ENCODE measurements at places on chromosomes 1 and 21.

- DNase-seq, result no peak
These were observed 15.6 kb upstream of the CSF1 start for GRCh38 chr1:109894823-109895719.

DNA sequence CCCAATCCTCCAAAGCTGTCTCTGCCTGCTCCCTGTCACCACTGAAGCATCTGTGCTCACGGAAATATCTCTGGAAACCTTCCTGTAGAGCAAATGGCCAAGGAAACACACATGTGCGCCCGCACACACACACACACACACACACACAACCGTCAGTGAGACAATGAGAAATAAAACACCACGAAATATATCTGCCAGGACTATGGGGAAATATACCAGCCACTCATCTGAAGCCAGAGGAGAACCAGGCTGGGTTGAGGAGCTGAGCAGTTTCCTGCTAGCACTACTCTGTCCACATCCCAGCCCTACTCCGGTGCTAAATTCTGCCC, 25.1 kb upstream of the PLXNA2 start:
- no peak for DNase-seq

GRCh38 chr1:156848461-156849150, 10.3 kb downstream of the INSRR start:
- DNase-seq, result peak; percentile 45

DNA sequence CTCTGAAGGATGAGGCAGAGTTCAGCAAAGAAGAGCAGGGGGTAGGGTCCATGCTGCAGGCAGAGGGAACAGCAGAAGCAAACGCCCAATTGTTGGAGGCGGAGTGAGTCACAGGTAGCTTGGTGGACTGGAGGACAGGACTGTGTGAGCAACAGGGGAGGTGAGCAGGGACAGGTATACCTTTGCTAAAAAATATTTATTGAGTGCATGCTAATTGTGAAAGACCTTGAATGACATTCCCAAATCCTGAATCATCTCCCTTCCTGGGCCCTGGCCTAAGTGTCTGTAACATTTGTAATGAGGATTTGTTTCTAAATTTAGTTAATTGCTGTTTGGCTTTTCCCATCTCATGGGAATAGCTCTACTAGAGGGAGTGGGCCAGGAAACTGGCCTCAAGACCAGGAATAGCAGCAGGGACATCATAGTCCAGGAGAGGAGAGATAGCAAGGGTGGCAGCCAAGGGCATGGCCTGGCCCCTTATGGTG, 123.7 kb downstream of the FOXD2 start:
- no peak for DNase-seq

GRCh38 chr1:9852410-9853248, 28.9 kb upstream of the CLSTN1 start:
- DNase-seq, result no peak

- no peak for DNase-seq
These were observed 30.2 kb upstream of the CA6 start for GRCh38 chr1:8915446-8915845.

- no peak for DNase-seq
These were observed 243.8 kb downstream of the ADGRL2 start for GRCh38 chr1:82044536-82044935.

DNA sequence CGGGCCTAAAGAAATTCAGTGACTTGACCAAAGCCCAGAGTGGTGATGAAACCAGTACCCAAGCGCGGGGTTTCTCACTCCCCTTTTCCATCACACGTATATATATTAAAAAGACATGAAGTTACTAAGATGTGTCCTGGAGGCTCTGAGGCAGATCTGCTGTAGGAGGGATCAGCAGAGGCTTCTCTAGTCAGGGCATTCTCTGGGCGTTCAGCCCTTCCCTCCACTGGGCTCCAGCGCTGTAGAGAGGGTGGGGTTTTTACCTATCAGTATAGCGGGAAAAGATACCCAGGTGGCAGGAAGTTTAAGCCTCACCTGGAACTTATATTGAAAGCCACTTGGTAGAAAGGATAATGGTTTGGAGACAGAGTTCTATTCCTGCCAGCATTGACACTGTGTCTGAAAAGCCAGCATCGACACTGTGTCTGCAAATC, 862 bp upstream of the PLEKHO1 start:
- DNase-seq, result no peak

GRCh38 chr1:36101546-36101945, 12.9 kb downstream of the ADPRS start:
- no peak for DNase-seq

GRCh38 chr1:238558746-238559145, 668.0 kb upstream of the ZP4 start:
- DNase-seq, result no peak

DNA sequence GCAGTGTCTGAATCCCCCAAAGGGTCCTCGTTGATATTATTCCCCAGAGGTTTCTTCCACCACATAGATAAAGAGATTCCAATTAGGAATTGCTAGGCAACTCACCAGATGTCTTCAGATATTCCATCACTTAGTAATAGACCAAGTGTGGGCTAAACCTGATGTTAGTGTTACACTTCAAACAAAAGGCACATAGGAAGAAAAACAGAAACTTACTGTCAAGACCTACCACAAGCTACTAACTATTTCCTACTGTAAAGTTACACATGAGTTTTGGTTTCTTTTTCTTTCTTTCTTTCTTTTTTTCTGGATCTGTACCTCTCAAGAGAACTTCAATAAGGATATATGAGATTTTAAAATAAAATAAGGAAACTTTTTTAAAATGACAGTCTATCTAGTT, 879.1 kb upstream of the NEGR1 start:
- DNase-seq, result no peak

DNA sequence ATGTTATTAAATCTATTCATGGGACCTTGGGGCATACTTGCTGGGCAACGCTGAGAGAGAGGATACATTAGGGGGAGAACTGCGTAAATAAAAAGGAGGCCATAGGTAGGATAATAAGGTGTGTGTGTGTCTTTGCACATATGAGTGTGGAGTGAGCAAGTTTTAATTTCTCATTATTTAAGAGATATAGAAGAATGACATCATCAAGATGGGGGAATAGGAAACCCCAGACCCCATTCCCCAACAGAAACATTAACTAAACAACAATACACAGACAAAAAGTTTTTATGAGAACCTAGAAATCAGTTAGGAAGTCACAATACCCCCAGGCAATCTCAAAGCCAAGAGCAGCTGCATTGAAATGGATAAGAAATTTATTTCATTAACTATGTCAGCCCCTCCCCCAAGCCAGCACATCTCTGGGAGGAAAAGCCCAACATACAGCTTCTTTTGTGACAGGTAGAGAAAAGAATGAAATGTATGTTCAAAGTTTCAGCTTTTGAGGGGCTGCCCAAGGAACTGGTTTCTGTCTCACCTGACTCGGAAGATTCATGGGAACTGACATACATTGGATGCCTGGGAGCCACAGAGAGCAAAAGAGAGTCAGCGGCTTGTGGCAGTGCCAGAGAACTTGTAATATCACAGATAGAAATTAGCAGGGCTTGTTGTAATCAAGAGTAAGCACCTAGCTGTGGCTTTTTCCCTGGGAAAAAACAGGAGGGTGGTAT, 234.3 kb upstream of the NFIA start:
- no peak for DNase-seq

GRCh38 chr1:30353637-30354036, 369.7 kb downstream of the MATN1 start:
- DNase-seq, result no peak

- DNase-seq, result no peak
These were observed 4.3 kb upstream of the SLC35D1 start for GRCh38 chr1:67058242-67058641.

DNA sequence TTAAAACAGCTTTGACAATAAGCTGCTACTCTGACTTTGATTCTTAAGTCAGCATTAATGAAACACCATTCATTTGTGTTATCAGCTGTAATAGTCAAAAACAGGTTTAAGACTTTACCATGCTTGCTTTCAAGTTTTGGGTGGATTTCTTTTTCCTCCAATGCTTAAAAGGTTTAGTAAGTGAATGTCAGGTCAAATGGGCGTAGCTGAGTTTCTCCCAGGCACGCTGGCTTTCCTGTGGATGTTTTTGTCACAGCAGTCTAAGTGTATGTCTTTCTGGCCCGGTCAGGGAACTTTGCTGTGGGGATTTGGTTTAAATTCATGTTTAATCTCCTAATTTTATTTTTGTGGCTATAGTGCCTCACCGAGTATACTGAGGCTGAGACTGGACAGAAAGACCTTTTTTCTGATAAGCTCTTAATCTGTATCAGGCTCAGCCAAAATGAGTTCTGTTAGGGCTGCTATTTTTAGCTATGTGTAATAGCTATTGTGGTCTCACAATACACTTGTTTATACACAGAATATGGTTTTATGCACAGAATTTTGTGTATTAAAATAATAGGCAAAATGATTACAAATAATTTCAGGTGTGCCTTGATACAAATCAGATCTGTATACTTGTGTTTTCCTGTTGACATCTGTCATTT, 292.8 kb downstream of the DISC1 start:
- DNase-seq, result no peak

DNA sequence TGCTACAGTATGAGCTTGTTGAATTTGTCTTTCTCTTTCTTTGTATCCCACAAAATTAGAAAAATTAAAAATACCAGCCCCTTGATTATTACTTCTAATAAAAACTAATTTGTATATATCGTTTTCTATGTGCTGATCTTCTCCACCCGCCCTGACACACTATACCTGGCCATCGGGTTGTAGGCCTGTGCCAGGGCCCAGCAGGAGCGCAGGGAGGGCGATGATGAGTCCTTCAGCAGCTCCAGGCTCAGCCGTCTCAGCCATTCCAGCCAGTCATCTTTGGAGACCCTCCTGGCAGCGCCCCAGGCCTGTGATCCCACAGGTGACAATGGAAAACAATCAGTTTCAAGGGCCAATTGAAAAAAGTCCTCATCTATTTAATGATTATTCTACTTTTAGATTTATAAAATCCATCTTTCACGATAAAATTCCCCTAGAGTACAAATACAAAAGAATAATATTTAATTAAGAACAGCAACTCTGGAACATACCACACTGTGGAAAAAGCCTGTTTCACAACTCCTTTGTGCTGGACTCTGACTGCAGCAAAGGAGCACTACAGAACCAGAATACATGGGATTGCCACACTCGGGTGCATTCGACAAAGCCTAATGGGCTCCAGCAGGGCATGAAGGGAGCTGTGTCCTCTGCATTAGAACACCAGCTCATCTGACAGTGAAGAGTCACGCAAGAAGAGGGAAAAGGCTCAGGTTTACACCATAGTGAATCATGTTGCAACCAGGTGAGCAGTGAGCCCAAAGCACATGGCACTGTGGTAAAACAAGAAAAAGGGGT, 15.4 kb downstream of the ANGPTL7 start:
- DNase-seq, result no peak

DNA sequence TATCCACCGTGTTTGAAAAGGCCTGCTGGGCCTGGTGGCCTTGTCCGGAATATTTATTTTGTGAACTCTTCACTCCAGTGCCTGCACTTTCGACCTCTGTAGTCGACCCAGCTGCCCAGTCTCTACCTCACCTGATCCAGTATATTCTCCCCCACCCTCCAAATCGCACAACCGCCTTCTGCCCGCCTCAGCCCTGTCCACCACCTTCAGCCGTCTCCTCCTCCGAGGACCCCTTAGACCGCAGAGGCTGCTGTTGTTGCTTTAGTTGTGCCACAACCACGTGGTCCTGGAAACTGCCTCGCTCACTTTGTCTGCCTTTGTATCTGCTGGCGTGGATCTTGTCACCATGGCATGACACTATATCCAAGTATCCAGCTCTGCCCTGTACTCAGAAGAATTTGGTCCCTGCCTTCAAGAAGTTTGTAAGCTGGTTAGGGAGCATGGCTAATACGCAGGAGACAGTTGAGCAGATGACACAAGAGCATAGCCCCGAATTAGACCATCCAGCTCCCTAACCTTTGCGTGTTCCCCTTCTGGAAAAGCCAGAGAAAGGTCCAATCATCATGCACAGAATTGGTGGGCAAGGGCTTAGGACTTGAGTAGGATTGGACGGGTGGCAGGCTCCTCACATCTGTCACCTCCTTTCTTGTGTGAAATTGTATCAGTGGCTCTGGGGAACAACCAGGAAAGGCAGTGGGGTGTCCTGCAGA, 1.5 kb downstream of the PHGDH start:
- no peak for DNase-seq

- DNase-seq, result no peak
These were observed 12.3 kb downstream of the TAL1 start for GRCh38 chr1:47219590-47220220.

DNA sequence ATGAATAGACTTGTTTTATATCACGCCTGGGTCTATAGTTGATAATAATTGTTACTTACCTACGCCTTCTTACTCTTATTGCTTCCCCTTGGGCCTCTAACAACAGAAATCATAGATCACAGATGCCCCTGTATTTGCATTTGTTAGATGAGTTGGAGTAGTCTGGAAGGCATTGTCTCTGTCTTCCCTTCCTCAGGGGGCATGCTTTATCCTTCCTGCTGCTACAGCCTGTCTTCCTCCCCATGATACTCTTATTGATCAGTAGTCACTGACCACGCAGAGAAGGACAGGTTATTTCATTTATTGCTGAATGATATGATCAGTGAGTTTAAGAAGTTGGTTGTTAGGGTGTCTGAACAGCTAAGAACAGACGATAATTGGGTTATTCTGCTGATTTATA, 98.4 kb downstream of the DNM3 start:
- no peak for DNase-seq

DNA sequence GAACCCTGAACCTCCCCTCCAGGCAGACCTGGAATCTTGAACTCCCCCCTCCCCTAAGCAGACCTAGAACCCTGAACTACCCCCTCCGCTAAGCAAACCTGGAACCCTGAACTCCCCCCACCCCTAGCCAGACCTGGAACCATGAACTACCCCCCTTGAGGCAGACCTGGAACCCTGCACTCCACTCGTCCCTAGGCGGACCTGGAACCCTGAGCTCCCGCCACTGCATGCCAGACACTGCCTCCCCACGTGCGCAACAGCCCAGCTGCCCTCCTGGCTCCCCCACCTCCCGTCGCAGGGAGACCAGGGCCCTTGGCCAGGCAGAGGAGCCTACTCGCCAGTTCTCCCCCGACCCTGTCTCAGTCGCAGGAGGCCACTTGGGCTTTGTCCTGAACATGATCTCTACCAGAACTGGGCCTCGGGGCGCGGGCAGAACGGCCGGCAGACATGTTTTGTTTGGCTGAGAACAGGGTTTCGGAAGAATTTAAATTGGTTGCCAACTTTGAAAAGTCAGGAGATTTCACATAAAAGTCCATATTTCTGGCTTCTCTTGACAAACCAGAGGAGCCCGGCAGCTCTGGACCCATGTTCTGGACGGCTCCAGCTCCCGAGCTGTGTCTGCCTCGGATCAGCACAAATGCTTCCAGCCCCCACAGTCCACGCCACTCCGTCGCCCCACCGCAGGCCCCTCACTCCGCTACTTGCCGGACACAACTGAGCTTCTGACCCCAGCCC, 9.2 kb upstream of the PLEKHG5 start:
- DNase-seq, result no peak

DNA sequence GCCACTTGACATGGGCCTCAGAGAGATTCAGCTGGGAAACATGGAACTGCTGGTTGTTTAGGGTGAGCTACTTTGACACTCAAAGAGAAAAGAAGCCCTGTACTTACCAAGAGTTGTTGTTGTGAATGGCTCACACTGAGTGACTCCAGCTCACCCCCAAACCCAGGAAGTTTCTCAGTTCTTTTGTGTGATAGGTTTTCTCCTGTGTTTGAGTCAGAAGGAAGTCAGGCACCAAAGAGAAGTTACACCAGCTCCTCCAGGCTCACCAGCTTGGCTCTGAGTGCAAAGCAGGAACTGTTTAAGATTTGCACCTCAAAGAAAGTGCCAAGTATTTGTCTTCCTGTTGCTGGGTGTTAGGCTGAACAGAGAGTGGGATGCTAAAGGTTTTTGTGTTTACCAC, 111.2 kb upstream of the PROX1 start:
- no peak for DNase-seq
